Naive thymus-derived CD8-positive, alpha-beta T cell (primary cell): ENCODE measurements at places on chromosomes 12 and 14.
A peak's percentile ranks its signal among the peaks of the same experiment; 100 is the strongest.

DNA sequence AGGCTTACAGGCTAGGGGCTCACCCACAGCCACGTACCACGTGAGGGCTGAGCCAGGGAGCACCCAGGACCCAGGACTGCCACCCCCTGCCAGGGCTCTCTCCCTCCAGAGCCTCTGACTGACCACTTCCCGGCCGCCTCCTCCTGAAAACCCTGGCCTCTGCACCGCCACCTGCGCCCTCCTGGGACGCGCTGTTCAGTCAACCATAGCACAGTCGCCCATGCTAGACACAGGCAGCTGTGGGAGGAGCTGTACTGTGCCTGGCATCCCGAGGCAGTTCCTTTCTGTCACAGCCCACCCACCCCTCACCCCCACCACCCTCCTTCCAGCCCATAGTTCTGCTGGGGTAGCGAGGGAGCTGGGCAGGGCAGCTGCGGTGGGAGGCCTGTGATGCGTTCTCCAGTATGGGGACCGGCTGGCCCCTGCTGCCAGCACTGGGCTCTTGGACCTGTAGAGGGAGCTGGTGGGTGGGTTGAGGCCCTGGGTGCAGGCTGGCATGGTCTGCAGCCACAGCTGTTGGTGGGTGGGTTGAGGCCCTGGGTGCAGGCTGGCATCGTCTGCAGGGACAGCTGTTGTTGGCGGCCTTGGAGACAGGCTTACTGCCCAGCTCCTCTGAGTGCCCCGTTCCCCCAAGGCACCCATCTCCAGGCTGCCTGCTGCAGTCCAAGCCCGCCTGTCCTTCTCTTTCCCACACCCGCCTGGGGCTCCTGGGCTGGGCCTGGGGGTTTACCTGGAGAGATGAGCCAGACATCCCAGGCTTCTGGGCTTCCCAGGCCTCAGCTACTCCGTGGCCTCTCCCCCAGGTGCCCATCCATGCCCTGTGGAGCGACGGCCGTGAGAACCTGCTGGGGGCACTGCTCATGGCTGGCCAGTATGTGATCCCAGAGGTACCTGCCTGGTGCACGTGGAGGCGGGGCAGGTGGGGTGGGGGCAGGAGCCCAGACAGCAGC, 11.5 kb downstream of the ASPG start:
- H3K4me3 ChIP-seq = no peak overlapping the region
- H3K36me3 ChIP-seq = no peaks in the 10 kb centered on the region
- H3K27me3 ChIP-seq = no peaks in the 10 kb centered on the region
- H3K4me1 ChIP-seq = peaks cover 4% of the 10 kb centered on the region
- no peak overlapping the region for H3K27ac ChIP-seq

DNA sequence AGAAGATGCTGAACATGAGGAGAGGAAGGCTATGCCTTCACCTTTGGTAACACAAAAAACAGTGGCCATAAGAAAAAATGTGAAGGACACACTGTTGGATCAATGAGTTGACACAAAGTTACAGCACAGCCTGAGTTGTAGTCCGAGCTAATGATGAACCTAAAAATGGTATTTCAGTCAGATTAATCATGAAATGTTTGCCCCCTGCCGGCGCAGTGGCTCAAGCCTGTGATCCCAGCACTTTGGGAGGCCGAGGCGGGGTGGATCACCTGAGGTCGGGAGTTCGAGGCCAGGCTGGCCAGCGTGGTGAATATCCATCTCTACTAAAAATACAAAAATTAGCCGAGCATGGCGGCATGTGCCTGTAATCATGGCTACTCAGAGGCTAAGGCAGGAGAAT, 1.3 kb upstream of the CAPRIN2 start:
- peak overlapping the region; percentile 17 for H3K27ac ChIP-seq
- H3K4me1 ChIP-seq = peaks cover 27% of the 10 kb centered on the region
- peak overlapping the region; percentile 83 for H3K4me3 ChIP-seq
- H3K27me3 ChIP-seq = no peaks in the 10 kb centered on the region
- DNase-seq = no peak

- no peak overlapping the region for H3K27ac ChIP-seq
- H3K4me3 ChIP-seq = peak overlapping the region; percentile 72
- peaks cover 62% of the 10 kb centered on the region for H3K27me3 ChIP-seq
- no peak for DNase-seq
- no peaks in the 10 kb centered on the region for H3K36me3 ChIP-seq
- H3K4me1 ChIP-seq = peaks cover 21% of the 10 kb centered on the region
Observed at GRCh38 chr12:2958432-2959191, 585 bp upstream of the TEAD4 start.

GRCh38 chr12:92639017-92639416, 63.8 kb upstream of the PLEKHG7 start:
- peaks cover 10% of the 10 kb centered on the region for H3K36me3 ChIP-seq
- H3K27me3 ChIP-seq = no peaks in the 10 kb centered on the region

DNA sequence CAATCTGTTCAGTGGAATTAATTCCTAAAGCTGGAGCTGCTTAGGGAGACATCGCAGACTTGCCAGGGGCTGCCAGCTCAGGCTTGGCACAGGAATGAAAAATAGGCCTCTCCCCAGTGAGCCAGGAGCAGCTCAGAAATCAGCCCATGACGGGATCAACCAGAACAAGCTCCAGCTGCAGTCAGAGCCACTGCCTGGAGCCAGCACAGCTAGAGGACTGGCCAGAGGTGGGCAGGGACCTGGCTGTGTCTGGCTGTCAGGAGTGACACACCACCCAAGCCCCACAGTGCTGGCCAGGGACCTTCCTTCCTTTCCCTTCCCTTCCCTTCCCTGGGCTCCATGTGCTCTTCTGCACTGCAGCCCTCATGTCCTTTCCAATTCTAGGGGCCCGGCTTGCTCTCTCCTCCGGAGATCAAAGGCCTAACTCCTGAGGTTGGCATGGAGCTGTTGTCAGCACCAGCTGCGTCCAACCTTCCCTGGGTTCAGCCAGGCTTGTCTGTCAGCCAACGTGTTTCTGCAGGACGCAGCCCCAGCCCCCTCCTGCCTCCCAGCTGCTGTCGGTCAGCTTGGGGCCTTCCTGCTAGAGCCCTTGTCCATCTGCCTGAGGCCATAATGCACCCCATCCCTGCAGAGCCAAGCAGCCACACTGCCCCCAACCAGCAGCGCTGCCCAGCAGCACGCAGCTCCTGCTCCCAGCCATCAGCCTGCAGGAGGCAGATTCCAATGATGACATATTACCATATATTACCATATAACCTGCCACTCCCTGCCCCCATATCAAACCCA, 149.3 kb downstream of the CALM1 start:
- no peaks in the 10 kb centered on the region for H3K36me3 ChIP-seq
- DNase-seq = no peak
- H3K4me1 ChIP-seq = no peaks in the 10 kb centered on the region
- H3K4me3 ChIP-seq = no peak overlapping the region

DNA sequence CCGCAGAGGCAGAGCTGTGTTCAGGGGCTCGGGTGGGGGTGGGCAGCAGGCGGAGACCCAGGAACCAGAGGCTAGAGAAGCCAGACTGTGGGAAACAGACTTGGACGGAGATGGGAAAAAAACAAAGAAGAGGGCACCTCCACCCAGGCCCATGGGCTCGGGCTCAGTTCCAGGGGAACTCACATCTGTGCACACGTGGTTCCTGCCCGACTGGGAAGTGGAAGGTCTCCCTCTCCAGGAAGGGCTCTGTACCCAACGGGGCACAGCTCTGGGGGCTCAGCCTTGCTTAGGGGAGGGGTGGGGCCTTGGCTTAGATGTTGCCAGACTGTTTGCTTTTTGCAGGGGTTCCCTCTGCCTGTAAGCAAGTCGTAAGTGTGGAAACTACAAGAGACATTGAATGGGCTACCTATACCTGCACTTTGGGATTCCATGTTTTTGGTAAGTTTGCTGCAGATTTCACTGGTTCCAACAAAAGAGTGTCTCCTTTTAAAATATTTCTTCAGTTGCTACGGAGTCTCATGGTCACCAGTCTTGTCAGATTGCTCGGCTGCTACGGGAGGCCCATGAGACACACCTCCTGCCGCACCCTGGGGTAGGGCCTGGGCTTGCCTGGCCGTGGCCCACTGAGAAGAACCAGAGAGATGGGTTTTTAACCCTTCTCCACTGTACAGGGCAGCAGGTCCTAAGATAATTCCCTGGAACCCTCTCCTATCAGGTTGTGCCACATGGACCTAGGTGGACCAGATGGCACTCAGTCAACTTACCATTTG, 127.6 kb upstream of the EVL start:
- no peak overlapping the region for H3K27ac ChIP-seq
- peaks cover 2% of the 10 kb centered on the region for H3K4me1 ChIP-seq
- no peaks in the 10 kb centered on the region for H3K36me3 ChIP-seq
- H3K27me3 ChIP-seq = peaks cover 5% of the 10 kb centered on the region

DNA sequence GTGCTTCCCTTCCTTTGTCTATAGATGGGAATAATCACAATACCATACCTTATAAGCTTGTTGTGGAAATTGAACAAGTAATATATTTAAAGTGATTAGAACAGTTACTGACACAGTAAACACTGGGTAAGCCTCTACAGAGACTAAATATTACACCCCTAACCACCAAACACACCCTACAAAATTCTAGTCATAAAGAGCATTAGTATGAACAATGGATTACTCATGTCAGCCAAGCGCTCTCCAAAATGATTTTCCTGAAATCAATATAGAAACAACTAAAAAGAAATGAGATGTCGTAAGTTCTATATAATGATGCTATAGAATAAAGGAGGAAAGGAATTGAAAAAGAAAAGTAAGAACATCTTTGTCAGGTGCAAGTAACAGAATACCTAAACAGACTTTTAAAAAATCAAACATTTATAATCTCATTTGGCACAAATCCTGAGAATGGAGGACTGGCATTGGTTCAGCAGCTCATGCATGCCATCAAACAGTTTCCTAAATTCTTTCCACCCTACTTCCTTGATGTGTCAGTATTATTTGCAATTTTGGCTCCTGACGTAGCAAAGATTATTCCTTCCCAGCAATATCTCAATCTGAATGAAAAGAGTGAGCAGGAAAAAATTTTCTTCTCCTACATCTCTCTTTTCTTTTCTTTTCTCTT, 118.0 kb downstream of the SINHCAF start:
- H3K36me3 ChIP-seq = no peaks in the 10 kb centered on the region
- no peak overlapping the region for H3K4me3 ChIP-seq
- peaks cover 7% of the 10 kb centered on the region for H3K4me1 ChIP-seq
- no peak for DNase-seq
- no peak overlapping the region for H3K27ac ChIP-seq

GRCh38 chr14:74235017-74235416, 4.2 kb upstream of the VSX2 start:
- DNase-seq = no peak
- H3K4me3 ChIP-seq = no peak overlapping the region
- peaks cover 4% of the 10 kb centered on the region for H3K4me1 ChIP-seq
- H3K27me3 ChIP-seq = peaks cover 77% of the 10 kb centered on the region

GRCh38 chr12:123242116-123242904, 9.1 kb downstream of the MTRFR start:
- H3K36me3 ChIP-seq = peaks cover 5% of the 10 kb centered on the region
- peaks cover 55% of the 10 kb centered on the region for H3K4me1 ChIP-seq
- peak overlapping the region; percentile 63 for H3K4me3 ChIP-seq
- DNase-seq = no peak
- H3K27ac ChIP-seq = peak overlapping the region; percentile 77
- no peaks in the 10 kb centered on the region for H3K27me3 ChIP-seq

DNA sequence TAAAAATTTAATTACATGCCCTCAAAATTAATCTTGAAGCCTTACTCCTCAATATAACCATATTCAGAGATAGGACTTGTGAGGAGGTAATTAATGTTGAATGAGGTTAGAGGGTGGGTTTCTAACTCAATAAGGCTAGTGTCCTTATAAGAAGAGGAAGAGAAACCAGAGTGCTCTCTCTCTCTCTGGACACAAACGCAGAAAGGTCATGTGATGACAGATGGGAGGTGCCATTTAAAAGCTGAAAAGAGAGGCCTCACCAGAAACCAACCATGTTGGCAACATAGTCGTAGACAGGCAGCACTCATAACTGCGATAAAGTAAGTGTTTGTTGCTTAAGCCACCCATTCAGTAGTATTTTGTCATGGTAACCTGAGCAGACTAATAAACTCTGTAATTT, 378.5 kb upstream of the LMO3 start:
- no peaks in the 10 kb centered on the region for H3K4me1 ChIP-seq
- H3K27ac ChIP-seq = no peak overlapping the region

- peaks cover 27% of the 10 kb centered on the region for H3K4me1 ChIP-seq
- peak overlapping the region; percentile 79 for H3K27ac ChIP-seq
- no peak for DNase-seq
- no peaks in the 10 kb centered on the region for H3K27me3 ChIP-seq
Observed at GRCh38 chr12:49541140-49541861, 2.5 kb downstream of the KCNH3 start.

- H3K27me3 ChIP-seq = no peaks in the 10 kb centered on the region
- DNase-seq = no peak
- no peak overlapping the region for H3K27ac ChIP-seq
Observed at GRCh38 chr12:56037161-56037560, 4.6 kb upstream of the RPS26 start.

- H3K4me3 ChIP-seq = peak overlapping the region; percentile 92
- peak overlapping the region; percentile 94 for H3K27ac ChIP-seq
- no peaks in the 10 kb centered on the region for H3K27me3 ChIP-seq
- peaks cover 53% of the 10 kb centered on the region for H3K4me1 ChIP-seq
- DNase-seq = peak; percentile 62
Observed at GRCh38 chr14:97978341-97978740, 1181.2 kb downstream of the VRK1 start.

DNA sequence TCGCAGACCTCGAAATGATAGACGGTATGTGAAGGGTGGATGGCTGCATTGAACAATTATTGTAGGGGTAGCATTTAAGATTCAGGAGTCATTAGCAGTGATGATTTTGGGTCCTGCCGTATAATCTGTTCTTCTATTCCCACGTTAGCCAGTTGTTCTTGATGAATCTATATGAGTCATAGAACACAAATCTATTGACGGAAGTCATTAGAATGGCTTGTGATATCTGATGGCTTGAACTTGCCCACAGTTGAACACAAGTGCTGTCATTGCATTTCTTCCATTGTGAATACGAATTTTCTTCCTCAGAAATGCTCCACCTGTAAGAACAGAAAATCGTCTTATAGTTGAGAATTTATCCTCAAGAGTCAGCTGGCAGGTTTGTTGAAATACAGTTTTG, 1.9 kb downstream of the SRSF5 start:
- H3K27ac ChIP-seq = peak overlapping the region; percentile 100
- H3K27me3 ChIP-seq = no peaks in the 10 kb centered on the region
- peak overlapping the region; percentile 99 for H3K4me3 ChIP-seq
- peaks cover 53% of the 10 kb centered on the region for H3K36me3 ChIP-seq
- no peak for DNase-seq

DNA sequence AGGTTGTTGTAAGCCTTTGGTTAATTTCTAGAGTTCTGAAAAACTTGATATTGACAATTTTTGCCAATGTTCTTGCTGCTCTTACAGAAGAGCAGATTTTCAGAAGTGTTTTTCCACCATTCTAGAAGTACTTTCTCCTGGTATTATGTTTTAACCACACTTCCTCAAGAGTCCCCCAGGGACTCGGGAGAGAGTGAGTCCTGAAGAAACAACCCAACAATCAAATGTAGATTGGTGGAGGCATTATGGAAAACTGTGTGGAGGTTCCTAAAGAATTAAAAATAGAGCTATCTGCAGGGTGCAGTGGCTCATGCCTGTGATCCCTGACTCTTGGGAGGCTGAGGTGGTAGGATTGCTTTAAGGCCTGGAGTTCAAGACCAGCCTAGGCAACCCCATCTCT, 26.7 kb downstream of the OR10P1 start:
- no peaks in the 10 kb centered on the region for H3K27me3 ChIP-seq
- no peaks in the 10 kb centered on the region for H3K36me3 ChIP-seq
- H3K4me3 ChIP-seq = no peak overlapping the region
- no peaks in the 10 kb centered on the region for H3K4me1 ChIP-seq
- no peak overlapping the region for H3K27ac ChIP-seq
